Activated CD8-positive, alpha-beta memory T cell treated with anti-CD3 and anti-CD28 coated beads for 1 hour (primary cell): ENCODE measurements at places on chromosomes 1 and 21.

GRCh38 chr1:156901590-156901900, 8.0 kb downstream of the PEAR1 start:
- DNase-seq, result no peak

DNA sequence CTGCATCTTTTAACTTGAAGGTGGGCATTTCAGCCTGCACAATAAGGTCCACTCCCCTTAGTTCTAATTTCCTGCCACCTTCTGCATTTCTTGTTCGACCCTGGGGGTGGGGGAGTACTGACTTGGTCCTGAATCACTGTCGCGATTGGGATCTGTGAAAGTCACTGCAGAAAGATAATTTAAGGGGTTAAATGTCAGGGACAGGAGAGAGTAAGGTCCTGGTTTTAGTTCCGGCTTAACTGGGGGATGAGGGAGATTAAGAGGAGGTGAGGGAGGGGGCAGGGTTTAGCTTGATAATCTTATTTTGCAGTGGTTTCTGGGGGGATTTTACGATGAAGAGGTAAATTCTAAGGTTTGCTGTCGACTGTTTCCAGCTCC, 128.1 kb downstream of the MRPS6 start:
- DNase-seq, result no peak

DNA sequence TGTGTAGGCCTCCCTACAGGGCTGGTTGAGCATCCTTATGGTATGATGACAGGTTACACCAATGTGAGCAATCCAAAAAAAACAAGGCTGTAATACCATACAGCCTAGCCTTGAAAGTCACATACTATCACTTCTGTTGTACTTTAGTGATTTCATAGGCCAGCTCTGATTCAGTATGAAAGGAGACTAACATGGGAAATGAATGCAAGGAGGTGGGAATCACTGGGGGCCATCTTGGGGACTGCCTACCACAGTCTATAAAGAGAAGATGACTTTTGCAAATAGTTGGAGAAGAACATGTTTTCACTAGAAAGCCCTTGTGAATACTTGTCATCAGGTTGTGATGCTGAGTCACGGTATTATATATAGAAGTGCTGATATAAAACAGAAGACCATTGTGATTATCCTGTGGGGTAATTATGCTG, 270.7 kb downstream of the S1PR1 start:
- DNase-seq, result no peak

- DNase-seq, result no peak
Observed at GRCh38 chr21:23316190-23316589, 2291.1 kb downstream of the MRPL39 start.
